ENCODE measurements at places on chromosomes 12 and 14. TPM values are rescaled to one million over a fixed set of nuclear protein-coding genes. Genes with fewer than 3 reads are reported as not detected.

GRCh38 chr14:64788706-64789105 lies 84.5 kb downstream of the PLEKHG3 start:
- DNase-seq = no peak

GRCh38 chr14:89458713-89459420 lies 41.8 kb upstream of the FOXN3 start:
- no peak for DNase-seq

DNA sequence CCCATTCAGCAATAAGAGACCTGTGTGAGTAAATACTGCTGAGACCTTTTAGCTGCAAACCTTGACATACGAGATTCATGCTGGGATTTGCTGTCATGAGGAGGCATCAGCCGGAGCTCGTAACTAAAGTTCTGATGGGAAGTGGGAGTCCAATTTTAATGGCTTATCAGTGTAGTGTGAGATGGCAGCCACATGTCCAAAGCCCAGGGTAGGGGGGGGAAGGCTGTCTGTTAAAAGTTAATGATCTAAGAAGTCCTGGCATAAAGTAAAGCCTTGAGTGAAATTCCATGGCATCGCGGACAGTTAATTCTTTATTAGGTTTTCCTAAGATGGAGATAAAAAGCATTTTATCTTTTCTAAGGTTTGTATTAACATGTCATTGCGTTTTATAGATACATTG lies 240.0 kb downstream of the AACS start:
- no peak for DNase-seq

- DNase-seq = no peak
These were observed 1.9 kb upstream of the RFX4 start for GRCh38 chr12:106580671-106581508.

- no peak for DNase-seq
These were observed 356.1 kb downstream of the DAD1 start for GRCh38 chr14:22232933-22233332.

GRCh38 chr14:72810201-72810600 lies 83.7 kb downstream of the DPF3 start:
- DNase-seq = no peak

- no peak for DNase-seq
These were observed 158.1 kb downstream of the FLRT2 start for GRCh38 chr14:85688006-85688405.

GRCh38 chr12:124024263-124024678 lies 51.3 kb downstream of the ZNF664 start:
- DNase-seq = peak; percentile 46

DNA sequence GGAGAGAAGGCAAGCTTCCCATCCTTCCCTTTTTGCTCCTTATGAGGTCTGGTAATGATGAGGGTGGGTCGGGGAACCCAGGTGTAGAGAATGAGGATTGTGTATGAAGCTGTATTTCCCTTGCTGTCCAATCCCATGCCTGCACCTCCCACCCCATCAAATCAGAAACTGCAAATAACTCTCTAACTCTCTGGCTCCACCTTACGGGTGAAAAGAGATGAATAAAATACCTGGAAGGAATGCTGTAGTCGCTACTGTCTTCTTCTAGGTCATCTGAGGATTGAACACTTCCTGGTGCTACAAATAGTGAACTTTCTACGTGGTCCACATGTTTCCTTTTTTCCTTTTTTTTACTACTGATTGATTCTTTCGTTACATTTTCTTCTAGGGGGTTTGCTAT lies 38.9 kb upstream of the DICER1 start:
- peak; percentile 35 for DNase-seq

DNA sequence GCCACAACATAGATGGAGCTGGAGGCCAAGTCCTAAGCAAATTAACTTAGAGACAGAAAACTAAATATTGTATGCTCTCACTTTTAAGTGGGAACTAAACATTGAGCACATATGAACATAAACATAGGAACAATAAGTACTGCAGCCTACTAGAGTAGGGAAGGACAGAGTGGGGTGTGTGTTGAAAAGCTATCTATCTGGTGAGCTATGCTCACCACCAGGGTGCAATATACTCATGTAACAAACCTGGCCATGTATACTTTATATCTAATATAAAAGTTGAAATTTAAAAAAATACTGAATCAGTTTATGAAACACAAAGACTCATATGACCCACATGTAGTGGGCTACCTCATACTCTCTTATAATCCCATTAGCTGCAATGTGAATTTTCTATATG lies 1305.0 kb downstream of the LRFN5 start:
- no peak for DNase-seq

- no peak for DNase-seq
These were observed 282.2 kb upstream of the FAR2 start for GRCh38 chr12:28866715-28867503.

- no peak for DNase-seq
These were observed 82.3 kb downstream of the RIMBP2 start for GRCh38 chr12:130633771-130634170.

- DNase-seq = peak; percentile 88
These were observed 41.2 kb downstream of the BEGAIN start for GRCh38 chr14:100546051-100546443.

DNA sequence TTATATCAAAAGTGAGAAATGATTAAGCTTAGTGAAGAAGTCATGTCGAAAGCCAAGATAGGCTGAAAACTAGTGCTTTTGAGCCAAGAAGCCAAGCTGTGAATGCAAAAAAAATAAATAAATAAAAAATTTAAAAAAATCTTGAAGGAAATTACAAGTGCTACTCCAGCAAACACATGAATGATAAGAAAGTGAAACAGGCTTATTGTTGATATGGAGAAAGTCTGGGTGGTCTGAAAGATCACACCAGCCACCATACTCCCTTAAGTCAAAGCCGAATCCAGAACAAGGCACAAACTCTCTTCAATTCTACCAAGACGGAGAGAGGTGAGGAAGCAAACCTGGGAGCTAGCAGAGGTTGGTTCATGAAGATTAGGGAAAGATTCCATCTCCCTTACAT lies 49.7 kb downstream of the MED13L start:
- no peak for DNase-seq

DNA sequence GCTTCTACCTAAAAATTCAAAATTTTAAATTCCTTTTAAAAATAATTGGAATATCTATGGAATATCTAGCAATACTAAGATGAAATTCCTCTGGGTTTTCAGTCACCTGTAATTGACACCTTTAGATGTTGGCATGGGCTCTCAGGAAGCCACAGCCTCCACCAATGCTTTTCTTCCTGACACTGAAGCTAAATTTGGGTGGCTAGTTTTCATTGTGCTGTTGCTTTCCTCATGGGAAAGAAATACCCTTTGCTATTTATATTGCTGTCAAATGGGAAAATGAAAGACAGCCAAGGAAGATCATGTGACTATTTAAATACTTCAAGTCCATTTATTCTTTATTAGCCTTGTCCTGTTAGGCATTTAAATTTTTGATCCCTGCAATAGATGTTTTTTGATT lies 313.0 kb downstream of the NAV3 start:
- DNase-seq = no peak

DNA sequence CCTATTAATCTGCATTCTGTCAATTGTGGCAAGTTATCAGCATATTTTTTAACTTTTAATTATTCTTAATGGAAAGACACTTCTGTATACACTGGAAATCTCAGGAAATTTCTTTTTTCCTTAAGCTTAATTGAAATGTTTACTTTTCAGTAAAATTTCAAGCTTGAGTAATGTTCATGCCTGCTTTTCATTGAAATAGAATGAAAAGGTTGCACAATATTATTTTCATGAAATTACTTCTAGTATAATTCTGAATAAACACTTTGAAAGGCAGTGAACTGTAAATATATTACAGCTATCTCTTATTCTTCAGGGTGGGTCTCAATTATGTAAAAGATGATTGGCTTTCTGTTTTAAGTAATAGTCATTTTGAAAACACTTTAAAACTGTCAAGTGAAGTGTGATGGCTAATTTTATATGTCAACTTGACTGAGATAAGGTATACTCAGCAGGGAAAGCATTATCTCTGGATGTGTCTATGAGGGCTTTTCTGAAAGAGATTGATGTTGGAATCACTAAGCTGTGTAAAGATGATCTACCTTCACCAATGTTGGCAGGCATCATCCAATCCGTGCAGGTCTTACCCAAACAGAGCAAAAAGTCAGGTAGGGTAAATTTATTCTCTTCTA lies 29.9 kb downstream of the CLEC2D start:
- DNase-seq = no peak

DNA sequence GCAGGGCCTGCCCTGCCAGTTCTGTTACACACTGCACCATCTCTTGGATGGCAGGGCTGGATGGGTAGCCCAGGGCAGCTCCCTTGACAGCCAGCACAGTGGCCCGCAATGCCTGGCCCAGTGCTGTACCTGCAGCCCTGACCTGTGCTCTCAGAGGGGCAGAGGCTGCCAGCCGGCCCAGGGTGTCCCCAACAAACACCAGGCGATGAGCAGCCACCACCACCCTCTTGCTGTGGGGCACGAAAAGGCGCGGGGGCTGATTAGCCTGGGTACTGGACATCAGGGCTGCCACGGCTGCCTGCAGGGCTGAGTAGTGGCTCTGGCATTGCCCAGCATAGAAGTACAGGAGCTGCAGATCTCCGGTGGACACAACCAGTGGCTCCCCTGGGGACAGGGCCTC lies 4.6 kb upstream of the SLC22A17 start:
- no peak for DNase-seq

DNA sequence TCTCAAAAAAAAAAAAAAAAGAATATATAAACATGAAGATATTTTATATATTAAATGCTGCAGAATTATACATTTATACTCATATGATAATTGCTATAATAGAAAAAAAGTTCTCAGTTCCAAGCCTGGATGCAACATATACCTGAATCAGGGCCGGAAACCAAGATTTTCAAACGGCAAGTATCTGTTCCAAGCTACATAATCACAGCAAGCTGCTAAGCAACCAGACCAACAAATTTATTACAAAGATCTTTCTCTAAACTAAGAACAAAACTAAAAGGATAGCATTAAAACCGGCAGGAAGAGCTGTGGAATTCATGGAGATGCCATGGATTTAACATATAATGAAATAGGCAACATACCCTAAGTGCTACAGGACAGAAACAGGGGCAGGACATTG lies 7.1 kb downstream of the RACGAP1 start:
- DNase-seq = no peak

GRCh38 chr12:1318327-1319031 lies 275.9 kb downstream of the FBXL14 start:
- DNase-seq = no peak

GRCh38 chr14:89953602-89954001 lies 928 bp downstream of the EFCAB11 start:
- no peak for DNase-seq

GRCh38 chr12:54984658-54985376 lies at the start of gene TESPA1:
TSS of gene TESPA1 (minus strand) at chr12:54984762. CDS start at chr12:54974562, 10,200 bp downstream.
- DNase-seq = peak; percentile 49

- no peak for DNase-seq
These were observed 280.0 kb downstream of the SLC6A15 start for GRCh38 chr12:84632556-84632955.

DNA sequence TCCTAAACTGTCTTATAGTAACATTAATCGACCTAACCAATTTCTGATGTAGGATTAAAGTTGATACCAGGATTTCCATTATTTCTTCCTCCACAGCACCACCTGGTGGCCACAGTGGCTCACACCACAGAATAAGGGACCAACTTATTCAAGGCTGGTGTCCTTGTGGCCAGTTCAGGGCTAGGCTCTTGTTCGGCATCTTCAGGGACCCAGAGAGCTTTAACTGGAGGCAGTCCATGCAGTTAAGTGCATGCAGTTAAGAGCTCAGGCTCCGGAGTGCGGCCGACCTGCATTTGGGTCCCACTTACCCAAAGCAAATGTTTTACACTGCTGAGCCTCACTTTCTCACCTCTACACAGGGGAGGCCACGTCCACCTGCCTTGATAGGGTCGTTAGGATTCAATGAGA lies 42.0 kb upstream of the GPR68 start:
- peak; percentile 73 for DNase-seq

Gene CCDC38
- polyA plus RNA-seq = not detected

Gene AVPR1A
- 0.01 TPM for polyA plus RNA-seq

Gene BRI3BP
- 12.9 TPM for polyA plus RNA-seq

Gene SOS2
- polyA plus RNA-seq = 6.6 TPM

Gene EXOC5
- 19.9 TPM for polyA plus RNA-seq

Gene GARIN6
- not detected for polyA plus RNA-seq

Gene BHLHE41
- not detected for polyA plus RNA-seq

Gene MUCL1
- polyA plus RNA-seq = not detected

Gene RPGRIP1
- 0.57 TPM for polyA plus RNA-seq

Gene FOXN3
- 0.32 TPM for polyA plus RNA-seq

Gene C12orf54
- polyA plus RNA-seq = not detected

Gene TMEM233
- polyA plus RNA-seq = 0.17 TPM

Gene NOC4L
- polyA plus RNA-seq = 35.5 TPM

Gene VRTN
- not detected for polyA plus RNA-seq
